ENCODE measurements at places on chromosomes 7 and 10. TPM values are rescaled to one million over a fixed set of nuclear protein-coding genes. Genes with fewer than 3 reads are reported as not detected.

- no peak for DNase-seq
Measured at GRCh38 chr10:48287417-48288391, 13.2 kb upstream of the FRMPD2 start.

GRCh38 chr10:533186-533585 lies 156.3 kb downstream of the DIP2C start:
- DNase-seq = no peak

DNA sequence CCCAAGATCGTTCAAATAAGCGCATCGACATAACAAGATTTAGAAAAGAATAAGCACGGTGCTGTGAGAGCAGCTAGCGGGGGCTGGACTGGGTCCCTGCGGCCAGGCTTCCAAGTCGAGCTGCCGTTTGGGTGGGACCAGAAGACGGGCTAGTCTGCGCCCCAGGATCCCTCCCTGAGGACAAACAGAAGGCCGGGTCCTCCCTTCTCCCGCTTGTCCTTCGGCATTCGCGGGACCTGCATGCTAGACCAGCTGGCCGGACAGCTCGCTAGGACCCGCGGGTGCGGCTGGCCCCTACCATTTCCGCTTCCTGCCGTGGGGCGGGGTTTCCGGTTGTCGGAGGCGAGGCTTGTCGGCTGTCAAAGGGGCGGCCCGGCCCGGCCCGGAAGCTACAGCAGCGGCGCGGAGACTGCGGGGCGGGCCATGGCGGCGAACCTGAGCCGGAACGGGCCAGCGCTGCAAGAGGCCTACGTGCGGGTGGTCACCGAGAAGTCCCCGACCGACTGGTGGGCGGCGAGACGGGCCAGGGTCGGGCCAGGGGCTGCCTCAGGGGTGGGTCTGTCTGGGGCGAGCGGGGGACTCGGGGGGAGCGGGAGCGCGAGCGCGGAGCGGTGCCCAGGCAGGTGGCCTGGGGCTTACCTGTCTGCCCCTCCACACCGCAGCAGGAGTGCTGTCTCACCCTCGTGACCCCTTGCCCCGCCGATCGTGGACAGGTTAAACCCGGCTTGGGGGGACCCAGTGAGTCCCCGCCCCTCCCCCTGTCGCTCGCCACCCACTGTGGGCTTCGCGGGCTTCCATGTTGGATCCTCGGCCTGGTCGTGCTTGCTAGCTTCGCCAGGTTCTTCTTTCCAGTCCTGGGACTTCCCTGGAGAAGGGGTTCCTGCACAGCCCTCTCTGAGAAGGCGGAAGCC lies at the start of gene DBNL:
Gene DBNL (plus strand): TSS at position 388 of the 911 bp plus-strand sequence. CDS start 36 bp downstream, at position 424.
- peak; percentile 86 for DNase-seq

- DNase-seq = no peak
Measured at GRCh38 chr7:147586110-147586509, 1004.5 kb upstream of the C7orf33 start.

DNA sequence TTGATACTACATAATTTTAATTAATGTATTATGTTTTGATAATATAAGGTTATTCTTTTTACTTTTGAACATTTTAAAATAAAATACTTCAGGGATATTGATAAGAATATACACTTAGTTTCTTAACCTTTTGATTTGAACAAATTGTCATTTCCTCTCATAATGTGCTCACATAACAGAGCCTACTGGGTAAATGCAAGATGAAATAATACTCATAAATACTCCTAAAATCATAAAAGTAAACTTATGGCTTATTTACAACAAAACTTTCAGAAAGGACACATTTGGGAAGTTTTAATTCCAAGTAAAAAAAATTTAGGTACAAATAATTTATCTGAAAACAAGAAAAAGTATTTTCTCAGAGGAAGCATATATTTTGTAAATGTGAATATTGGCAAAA lies 101.6 kb upstream of the ABCB5 start:
- DNase-seq = no peak

DNA sequence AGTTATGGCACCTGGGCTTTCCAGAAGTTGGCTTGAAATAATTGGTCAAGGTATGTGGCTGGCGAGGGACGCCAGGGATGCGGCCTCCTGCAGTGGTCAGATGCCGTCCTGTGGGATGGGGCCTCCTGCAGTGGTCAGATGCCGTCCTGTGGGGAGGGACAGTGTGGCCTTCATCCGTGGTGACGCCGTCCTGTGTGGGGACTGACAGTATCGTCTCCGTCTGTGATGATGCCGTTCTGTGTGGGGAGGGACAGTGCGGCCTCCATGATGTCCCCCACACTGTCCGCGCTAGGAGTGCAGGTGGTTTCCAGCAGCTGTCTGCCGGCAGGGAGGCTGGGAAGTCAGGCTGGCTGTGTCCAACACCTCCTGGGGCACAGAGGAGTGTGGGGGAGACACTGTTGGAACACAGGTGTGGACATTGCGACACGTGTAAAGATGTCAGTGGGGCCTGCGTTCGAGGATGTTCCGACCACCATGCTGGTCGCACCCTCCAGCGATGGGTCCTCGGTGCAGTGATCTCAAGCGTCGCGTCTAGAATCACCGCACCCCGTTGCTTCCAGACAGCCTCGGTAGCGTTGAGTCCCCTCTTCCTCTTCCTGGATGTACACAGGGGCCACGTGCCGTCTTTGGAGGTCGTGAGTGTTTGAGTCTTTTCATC lies 52.6 kb downstream of the INPP5A start:
- no peak for DNase-seq

Gene TMEM213
- total RNA-seq = not detected

DNA sequence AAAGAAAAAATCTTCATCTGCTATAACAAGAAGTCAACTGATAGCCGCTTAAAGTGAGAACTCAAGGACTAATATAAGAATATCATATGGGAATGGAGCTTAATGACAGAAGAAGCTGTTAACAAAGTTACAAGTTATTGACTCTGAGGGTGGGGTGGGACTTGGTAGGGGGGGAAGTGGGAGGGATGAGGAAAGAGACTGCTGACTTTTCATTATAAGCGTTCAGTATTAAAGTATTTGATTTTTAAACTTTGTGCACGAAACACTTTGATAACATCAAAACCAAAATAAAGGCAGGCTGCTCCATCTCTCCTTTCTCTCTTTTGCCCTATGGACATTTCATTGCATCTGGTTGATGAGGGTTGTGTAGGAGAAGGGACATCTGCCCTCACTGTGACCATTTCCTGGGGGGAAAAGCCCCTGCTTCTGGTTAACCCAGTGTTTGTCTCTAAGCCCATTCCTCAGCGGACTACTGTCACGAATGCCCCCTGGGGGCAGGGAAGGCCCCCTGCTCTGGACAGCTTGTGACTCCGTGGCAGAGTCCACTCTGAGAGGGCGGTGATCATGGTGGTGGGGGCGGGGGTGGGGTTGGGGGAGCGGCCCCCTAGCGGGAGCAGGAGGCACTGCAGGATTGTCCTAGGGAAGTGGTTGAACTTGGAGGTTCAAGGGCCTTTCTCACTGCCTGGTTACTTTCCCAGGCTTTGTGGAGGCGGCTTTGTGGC lies 17.4 kb downstream of the SLC13A4 start:
- DNase-seq = no peak

GRCh38 chr10:84156009-84156408 lies 16.7 kb downstream of the GHITM start:
- no peak for DNase-seq

- DNase-seq = peak; percentile 6
Measured at GRCh38 chr10:71085689-71086438, 126.5 kb upstream of the UNC5B start.

GRCh38 chr10:130479926-130480325 lies 343.7 kb downstream of the GLRX3 start:
- DNase-seq = no peak

Gene TET1
- total RNA-seq = 36.2 TPM

Gene CRHR2
- total RNA-seq = not detected

GRCh38 chr7:43639858-43640491 lies 57.1 kb downstream of the STK17A start:
- DNase-seq = no peak

Gene PDZD7
- total RNA-seq = 0.29 TPM

Gene ADAM12
- 1.8 TPM for total RNA-seq

DNA sequence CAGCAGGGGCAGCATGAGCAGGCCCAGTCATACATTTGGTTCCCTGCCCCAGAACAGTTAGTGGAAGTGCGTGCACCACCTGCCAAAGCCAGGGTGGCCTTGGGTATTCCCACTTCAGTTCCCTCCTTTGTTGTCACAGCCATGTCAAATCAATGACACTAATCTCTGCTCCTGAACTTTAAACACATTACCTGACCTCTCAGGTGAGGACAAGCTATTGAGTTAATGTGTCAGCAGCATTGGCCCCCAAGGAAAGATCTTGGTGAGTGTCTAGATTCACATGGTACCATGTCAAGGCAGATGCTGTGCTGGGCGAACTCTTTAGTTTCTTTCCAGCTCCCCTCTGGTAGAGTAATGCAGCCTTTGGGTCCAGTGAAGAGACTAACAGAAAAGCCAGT lies 2.1 kb downstream of the CYP3A5 start:
- DNase-seq = no peak

- no peak for DNase-seq
Measured at GRCh38 chr7:69912846-69913245, 314.6 kb downstream of the AUTS2 start.

- DNase-seq = no peak
Measured at GRCh38 chr10:129328546-129328945, 138.5 kb upstream of the MGMT start.

- DNase-seq = no peak
Measured at GRCh38 chr7:126803990-126804389, 448.8 kb downstream of the GRM8 start.

- DNase-seq = no peak
Measured at GRCh38 chr10:14776546-14776945, 1.8 kb upstream of the FAM107B start.

DNA sequence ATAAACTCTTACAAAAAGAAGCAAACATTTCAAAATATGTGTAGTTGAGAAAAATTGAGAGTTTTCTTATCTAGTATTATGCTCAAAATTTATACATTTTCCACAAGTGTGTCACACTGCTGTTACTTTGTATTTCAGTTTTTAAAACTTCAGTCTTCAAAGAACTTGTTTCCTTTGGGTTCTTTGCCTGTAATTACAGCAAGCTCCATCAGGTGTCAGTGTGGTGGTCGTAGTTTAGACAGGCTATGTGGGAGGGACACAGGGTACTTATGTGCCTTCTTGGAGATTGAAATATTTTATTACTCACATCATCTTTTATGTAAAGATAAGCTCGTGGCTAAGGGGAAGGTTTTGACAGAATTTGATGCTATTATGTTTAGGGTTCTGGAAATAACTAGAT lies 360.5 kb downstream of the FGFR2 start:
- DNase-seq = no peak

- no peak for DNase-seq
Measured at GRCh38 chr7:2777898-2778535, 66.1 kb downstream of the GNA12 start.

- no peak for DNase-seq
Measured at GRCh38 chr10:101781984-101782810, 1.0 kb downstream of the NPM3 start.

DNA sequence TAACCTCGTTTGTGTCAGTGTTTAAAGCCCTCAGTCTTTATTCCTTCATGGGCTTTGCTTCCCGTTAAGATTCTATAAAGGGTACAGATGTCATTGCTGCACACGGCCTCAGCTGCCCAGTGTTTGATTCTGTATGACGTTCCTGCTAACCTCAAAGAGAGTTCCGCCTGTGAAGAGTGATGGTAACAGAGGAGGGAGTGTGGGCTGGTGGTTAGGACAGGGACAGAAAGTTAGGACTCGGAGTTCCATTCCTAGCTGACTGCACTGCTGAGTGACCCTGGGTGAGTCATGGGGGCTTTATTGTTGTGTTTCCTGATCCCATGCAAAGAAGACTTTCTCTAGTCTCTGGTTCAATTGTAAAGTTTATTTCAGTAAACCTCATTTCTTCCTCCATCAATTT lies 227.1 kb downstream of the DYNC1I1 start:
- no peak for DNase-seq

Gene PLEKHA1
- total RNA-seq = 44.0 TPM

DNA sequence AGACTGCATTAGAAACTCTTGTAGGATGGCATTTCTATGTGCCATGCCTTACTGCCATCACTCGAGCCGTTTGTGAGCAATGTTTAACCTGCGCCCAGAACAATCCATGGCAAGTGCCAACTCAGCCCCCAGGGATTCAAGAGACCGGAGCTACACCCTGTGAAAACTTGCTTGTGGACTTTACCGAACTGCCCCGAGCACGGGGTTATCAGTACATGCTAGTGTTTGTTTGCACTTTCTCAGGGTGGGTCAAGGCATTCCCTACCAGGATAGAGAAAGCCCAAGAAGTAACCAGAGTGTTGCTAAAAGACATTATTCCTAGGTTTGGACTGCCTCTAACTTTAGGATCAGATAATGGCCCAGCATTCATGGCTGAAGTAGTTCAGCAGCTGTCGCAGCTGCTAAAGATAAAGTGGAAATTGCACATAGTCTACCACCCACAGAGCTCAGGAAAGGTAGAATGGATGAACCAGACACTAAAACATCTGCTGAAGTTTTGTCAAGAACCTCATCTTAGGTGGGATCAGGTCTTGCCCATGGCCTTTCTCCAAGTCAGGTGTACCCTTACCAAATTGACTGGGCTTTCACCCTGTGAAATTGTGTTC lies 8.9 kb upstream of the CYREN start:
- DNase-seq = no peak

Gene MGMT
- total RNA-seq = 17.3 TPM

Gene CFAP43
- total RNA-seq = 4.7 TPM

Gene POLR2J2
- 8.6 TPM for total RNA-seq

Measured in progenitor cell of endocrine pancreas (in vitro differentiated cells).